NCI-H2081 (cell line): ENCODE measurements at places on chromosomes 13 and 19.

DNA sequence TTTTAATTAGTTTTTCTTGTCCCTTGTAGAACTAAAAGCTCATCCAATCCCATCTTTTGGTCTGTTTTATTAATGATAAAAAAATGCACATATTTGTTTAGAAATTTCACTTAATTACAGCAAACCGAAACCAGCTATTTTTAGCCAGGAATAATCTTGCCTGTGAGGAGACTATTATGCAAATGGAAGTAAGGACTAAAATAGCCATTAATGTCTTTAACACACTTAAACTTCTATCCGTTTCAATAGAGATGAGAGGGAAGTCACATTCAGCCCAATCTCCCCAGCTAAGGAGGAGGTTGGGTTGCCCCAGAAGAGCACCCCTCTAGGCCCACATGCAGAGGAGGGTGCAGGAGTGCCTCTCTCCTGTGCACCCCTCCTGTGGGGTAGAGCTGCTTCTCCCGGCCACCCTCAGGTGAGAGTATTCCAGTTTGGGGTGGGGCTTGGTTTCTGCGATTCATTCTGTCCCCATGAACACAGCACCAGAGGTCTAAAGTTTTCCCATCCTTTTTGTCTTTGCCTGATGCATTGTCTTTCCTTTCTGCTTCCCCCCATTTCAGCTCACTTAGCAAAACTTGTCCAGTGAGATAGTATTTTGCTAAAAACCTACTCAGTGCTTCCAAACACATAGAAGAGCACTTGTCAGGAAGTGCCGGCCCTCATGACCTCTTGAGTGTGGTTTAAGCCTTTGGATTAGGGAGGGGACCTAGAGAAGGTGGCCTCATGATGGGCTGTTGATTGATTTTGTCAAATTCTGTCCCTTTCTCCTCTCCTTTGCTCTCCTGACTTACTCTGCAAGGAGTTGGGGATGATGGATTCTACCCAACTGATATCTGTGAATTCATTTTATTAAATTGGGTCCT, 28.2 kb downstream of the FGF9 start:
- no peak for DNase-seq

DNA sequence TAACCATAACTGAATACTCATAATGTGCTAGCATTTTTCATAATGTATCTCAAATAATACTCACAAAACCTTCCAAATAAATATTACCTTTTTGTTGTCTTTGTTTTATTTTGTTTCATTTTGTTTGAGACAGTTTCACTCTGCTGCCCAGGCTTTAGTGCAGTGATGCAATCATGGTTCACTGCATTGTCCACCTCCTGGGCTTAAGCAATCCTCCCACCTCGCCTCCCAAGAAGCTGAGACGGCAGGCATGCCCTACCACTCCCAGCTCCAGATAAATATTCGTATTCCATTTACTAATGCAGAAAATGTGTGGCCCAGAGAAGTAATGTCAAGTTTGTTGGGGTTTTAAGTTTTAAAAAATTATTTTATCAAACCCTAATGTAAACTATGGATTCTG, 739.1 kb downstream of the GPC5 start:
- no peak for DNase-seq

GRCh38 chr19:16899566-16900075, 10.8 kb downstream of the F2RL3 start:
- no peak for DNase-seq

DNA sequence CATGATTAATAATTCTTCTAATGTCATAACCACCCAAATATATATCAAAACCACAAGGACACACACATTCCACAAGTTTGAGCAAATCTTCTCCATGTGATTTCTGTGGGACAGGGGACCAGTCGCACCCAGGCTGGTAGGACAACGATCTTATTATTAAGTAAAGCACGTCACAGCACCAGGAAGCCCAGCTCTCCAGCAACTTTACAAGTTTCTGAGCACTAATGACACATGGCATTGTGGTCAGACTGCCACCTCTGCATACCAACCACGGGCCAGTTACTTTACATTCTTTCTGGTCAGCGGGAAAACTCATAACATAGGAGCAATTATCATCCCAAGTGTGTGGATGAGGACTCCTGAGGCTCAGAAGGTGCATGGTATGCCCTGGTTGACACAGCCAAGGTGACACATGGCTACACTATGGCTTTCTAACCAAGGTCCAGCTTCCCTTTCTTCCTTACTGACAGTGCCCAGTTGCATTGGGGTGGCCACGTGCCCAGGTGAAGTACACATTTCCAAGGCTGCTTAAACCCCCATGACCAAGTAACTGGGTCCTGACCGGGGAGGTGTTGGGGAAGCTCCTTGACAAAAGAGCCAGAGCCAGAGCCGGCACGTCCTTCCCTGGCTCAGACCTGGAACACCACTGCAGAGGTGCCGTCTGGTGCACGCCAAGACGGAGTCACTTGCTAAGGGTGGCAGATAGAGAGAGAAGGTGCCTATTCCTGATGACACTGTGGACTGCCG, 27.4 kb downstream of the LATS2 start:
- no peak for DNase-seq

DNA sequence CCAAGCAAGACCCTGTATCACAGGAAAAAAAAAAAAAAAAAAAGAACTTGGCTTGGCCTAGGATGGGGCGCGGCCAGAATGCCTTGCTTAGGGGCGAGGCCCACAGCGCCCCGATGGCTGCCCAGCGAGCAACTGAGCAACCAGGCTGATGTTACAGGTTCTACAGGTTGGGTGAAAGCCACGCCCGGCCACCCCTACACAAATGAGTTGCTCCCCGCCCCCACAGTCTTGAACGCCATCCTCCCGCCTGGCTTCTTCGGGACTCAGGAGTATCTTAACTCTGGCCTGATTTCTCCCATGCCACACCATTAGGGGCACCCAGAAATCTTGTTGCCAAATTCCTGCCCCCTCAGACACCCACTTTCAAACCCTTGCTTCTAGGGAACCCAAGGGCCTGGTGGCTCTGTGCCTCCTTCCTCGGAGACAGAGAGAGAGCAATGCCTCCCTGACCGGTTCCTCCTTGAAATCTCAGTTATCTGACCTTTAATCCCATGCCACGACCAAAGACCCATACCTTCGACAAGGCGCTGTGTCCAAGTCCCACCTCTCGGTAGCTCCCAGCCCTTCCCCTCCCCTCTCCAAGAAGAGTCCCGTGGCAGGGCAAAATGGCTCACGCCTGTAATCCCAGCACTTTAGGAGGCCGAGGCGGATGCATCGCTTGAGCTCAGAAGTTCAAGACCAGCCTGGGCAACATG, 1.1 kb upstream of the CBLC start:
- DNase-seq, result no peak

DNA sequence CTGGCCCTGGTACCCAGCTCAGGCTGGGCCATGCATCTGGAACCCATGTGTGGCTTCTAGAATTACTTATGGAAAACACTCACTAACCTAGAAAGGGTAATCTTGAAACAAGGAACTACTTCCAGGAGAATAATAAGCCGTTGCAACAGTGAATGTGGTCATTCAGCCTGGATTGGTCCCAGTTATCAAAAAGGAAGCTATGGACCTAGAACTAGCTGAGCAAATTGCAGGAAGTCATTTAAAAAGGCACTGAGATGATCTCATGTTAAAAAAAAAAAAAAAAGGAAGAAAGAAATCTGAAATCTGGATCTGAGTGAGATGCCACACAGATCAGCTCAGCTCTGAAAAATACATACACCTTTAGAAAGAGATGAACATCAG, 59.6 kb downstream of the DCT start:
- DNase-seq, result no peak

DNA sequence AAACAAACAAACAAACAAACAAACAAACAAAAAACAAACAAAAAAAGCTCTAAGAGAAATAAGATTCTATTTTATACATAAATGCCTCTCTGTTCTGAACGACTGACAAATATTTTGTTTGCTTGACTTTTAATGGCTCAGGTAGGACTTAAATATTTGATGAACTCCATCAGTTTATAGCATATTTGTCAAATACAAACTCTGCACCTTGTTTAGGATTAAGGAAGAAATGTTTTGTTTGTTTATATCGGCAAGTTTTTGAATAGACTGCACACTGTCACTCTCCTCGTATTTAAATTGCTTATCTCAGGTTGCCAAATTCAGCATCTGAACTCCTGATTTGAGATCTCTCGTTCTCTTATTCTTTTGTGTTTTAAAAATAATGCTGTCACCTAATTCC, 1499.7 kb upstream of the SLC10A2 start:
- DNase-seq, result no peak

DNA sequence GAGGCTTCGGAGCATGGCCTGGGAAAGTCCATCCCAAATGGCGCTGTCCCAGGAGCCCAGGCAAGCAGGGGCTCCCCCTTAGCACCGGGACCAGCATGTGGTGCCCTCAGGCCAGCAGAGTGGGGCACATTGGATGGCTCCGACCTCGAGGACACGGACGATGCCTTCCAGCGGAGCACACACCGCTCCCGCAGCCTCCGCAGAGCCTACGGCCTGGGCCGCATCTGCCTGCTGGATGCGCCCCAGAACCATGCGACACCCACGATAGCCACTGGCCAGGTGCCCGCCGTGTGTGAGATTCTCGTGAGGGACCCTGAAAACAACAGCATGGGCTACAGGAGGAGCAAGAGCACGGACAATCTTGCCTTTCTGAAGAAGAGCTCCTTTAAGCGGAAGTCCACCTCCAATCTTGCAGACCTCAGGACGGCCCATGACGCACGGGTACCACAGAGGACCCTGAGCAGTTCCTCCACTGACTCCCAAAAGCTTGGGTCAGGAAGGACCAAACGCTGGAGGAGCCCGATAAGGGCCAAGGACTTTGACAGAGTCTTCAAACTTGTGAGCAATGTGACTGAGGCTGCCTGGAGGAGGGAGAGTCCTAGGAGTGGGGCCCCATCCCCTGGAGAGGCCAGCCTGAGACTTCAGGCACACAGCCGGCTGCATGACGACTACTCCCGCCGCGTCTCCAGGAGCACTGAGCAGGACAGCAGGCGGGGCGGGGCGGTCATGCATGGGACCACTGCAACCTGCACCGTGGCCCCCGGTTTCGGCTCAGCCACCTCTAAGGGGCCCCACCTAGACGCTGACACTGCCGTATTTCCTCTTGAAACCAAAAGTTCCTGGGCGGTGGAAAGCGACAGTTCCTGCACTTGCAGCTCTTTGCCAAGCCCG, 63.1 kb downstream of the SPATA13 start:
- no peak for DNase-seq

DNA sequence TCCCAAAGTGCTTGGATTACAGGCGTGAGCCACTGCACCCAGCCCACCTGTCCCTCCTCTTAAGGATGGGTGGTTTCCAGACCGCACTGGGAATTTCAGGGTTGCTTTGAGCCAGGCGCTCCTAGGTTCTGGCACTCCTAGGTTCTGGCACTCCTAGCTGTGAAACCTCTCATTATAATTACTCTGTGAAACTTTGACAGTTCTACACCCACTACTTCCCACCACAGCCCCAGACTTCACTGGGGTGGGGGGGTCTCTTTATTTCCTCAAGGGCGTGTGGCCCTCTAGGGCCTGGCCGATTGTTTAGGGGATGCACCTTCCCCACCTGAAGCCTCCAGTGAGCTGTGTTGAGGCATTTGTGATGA, 2.3 kb upstream of the ADAMTS10 start:
- no peak for DNase-seq

DNA sequence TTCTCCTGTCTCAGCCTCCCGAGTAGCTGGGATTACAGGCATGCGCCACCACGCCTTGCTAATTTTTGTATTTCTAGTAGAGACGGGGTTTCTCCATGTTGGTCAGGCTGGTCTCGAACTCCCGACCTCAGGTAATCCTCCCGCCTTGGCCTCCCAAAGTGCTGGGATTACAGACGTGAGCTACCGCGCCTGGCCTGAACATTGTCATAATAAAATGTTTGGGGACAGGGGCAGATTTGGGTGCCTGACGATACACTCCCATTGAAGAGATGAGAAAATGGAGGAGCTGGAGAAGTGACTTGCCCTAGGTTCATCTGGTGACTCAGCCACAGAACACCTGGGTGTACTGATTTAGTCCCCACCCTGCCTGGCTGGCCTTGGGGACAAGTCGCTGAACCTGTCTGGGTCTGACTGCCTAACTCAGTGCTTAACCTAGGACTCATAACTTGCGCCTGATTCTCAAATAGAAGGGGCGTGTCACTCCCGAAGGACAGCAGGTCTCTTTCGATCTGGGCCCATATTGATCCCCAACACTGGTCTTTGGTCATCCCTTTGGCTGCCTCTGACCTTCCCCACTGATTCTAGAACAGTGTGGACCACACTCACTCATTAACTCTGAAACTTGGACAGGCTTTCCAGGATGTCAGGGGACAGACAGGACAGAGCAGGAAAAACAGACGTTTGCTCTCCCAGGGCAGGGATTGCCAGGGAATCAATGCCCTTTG, 7.6 kb upstream of the BICRA start:
- no peak for DNase-seq

DNA sequence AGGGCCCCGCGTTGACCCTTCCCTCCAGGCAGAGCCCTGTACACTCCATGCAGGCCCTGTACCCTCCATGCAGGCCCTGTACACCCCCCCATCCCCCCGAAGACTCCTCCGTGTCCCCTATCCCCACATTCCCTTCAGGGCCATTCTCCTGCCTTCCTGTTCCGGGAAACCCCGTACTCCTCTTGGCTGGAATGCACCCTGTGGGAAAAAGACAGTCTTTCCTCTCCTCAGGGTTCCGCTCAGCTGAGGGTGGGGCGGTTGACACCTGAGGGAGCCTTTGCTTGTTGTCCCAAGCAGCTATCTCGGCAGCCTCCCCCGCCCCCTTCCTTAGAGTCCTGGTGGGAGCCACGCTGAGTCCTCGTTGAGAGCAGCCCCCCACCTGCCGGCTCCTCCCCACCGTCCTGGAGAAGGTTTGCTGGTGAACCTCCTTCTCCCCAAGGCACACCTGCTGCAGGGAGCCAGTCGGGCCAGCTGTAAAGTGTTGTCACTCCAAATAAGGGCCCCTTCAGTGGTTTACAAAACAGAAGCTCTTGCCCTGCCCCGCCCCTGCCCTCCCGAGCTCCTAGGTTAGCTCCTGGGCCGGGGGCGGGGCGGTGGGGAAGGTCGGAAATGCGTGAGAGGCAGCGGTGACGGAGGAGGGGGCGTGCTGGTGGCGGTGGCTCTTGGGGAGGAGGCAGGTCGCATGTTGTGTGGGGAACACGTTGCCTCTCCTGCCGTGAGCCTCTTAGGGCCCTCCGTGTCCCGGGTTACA, 1.5 kb downstream of the GNA11 start:
- no peak for DNase-seq

GRCh38 chr13:25084096-25084495, 11.8 kb upstream of the PABPC3 start:
- DNase-seq, result no peak

DNA sequence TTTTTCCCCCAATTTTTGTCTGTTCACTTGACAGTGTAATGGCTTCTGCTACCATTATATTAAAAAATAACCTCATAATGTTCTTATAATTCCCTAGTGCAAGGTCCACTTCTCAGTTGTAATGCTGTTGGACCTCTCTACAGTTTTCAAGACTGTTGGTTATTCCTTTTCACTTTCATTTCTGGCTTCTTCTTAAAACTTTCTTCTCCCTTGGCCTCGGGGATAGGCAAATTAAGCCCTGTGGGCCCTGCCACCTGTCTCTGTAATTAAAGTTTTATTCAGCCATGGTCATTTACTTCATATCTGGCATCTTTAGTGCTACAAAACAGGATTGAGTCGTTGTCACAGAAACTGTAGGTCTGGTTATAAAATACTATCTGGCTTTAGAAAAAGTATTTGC, 313.5 kb downstream of the KLF12 start:
- DNase-seq, result no peak

GRCh38 chr13:113918580-113918979, 54.7 kb upstream of the GAS6 start:
- no peak for DNase-seq
